ENCODE measurements at places on chromosomes 7 and 10.
A peak's percentile ranks its signal among the peaks of the same experiment; 100 is the strongest.

- H3K27ac ChIP-seq: peak overlapping the region; percentile 68
- DNase-seq: no peak
- peaks cover 30% of the 10 kb centered on the region for H3K4me1 ChIP-seq
- no peaks in the 10 kb centered on the region for H3K36me3 ChIP-seq
- H3K27me3 ChIP-seq: no peaks in the 10 kb centered on the region
Observed at GRCh38 chr10:3852147-3852904, 67.3 kb upstream of the KLF6 start.

- H3K36me3 ChIP-seq: no peaks in the 10 kb centered on the region
- no peak overlapping the region for H3K27ac ChIP-seq
- H3K27me3 ChIP-seq: no peaks in the 10 kb centered on the region
- H3K4me3 ChIP-seq: no peak overlapping the region
- peaks cover 5% of the 10 kb centered on the region for H3K4me1 ChIP-seq
- DNase-seq: no peak
Observed at GRCh38 chr7:107630342-107630741, 30.3 kb upstream of the SLC26A4 start.

GRCh38 chr10:83373671-83374070 lies 765.6 kb upstream of the GHITM start:
- no peak overlapping the region for H3K4me3 ChIP-seq
- no peaks in the 10 kb centered on the region for H3K27me3 ChIP-seq
- H3K36me3 ChIP-seq: no peaks in the 10 kb centered on the region
- DNase-seq: peak; percentile 20
- H3K27ac ChIP-seq: no peak overlapping the region

DNA sequence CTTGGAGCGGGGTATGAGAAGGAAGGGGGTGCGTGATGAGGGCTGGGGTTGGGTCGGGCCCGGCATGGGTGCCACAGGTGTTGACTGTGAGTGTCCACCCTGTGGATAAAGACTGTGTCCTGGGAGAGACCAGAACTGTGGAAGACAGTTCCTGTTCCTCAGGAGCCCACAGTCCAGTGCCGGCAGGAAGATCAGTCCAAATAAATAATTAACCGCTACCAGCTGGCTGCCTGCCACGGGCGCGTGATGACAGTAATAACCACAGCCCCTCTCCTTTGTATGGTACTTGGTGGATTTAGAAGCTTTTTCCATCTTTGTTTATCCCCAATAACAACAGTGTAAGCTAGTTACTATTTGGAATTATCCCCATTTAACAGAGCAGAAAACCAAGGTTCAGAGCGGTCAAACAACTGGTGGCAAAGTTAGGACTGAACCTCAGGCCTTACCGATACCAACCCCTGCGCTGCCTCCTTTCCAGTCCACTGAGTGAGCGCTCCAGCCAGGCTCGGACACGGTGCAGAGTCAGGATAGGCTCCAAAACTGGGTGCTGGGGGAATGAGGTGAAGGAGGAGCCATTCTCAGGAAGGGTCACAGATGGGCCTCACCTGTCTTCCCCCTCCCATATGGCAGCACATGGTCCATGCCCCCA lies 5.1 kb downstream of the ZMIZ1 start:
- peaks cover 24% of the 10 kb centered on the region for H3K4me1 ChIP-seq
- no peak for DNase-seq
- H3K4me3 ChIP-seq: no peak overlapping the region

- peaks cover 13% of the 10 kb centered on the region for H3K4me1 ChIP-seq
- no peaks in the 10 kb centered on the region for H3K36me3 ChIP-seq
- no peaks in the 10 kb centered on the region for H3K27me3 ChIP-seq
Observed at GRCh38 chr7:35333265-35333664, 79.4 kb upstream of the TBX20 start.

DNA sequence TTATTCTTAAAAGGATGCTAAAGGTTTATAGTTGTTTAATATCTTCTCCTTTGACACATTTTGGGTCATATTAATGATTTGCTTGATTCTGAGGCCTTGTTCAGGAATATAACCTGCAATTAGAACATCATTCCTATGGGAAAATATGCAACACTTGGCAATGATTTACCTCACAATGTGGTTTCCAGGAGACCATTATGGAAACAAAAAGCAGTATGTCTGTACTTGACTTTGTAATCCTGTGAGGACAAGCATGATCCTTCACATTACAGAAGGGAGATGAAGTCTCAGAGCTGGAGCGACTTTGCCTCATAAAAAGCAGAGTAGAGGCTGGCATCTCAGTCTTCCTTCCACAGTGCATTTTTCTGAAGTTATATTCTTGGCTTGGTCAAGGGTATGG lies 57.0 kb upstream of the CDCA7L start:
- no peaks in the 10 kb centered on the region for H3K4me1 ChIP-seq
- H3K4me3 ChIP-seq: no peak overlapping the region
- DNase-seq: no peak
- no peak overlapping the region for H3K27ac ChIP-seq

GRCh38 chr10:43689618-43689954 lies 40.9 kb upstream of the ZNF32 start:
- H3K4me3 ChIP-seq: peak overlapping the region; percentile 68
- H3K36me3 ChIP-seq: no peaks in the 10 kb centered on the region
- no peaks in the 10 kb centered on the region for H3K27me3 ChIP-seq
- no peaks in the 10 kb centered on the region for H3K4me1 ChIP-seq

DNA sequence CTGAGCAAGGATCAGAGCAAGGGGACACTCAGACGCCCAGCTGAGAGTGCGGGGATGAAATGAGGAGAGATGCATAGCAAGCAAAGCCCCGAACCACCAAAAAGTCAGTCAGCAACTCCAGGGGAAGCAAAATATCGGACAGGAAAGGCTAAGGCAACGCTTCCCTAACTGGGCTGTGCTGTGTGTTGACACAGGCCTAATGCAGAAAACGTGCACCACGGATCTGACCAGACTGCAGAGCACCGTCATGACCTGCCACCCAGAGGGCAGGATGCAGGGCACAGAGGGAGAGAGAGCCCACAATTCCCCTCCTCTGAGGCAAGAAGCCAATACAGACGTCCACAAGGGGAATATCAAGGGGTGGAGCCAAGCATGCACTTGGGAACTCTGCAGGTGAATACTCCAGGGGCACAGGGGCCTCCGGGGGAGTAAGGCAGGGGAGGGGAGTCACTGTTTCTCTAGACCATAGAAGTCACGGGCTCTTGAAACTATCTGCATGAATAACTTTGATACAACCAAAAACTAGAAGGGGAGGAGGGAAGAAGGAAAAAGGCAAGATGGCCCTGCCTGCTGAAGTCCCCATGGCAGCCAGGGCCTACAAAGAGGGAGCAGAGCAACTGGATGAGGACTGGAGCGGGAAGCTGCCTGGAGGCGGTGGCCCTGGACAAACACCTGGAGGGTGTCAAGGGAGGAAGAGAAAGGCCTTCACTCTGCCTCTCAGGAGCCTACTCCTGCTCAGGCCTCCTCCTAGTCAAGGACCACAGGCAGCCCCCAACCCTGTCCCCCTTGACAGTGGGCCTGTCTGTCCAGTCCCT lies 26.2 kb downstream of the GRID1 start:
- no peak overlapping the region for H3K27ac ChIP-seq
- H3K4me3 ChIP-seq: no peak overlapping the region
- no peaks in the 10 kb centered on the region for H3K27me3 ChIP-seq
- DNase-seq: no peak
- no peaks in the 10 kb centered on the region for H3K36me3 ChIP-seq
- peaks cover 36% of the 10 kb centered on the region for H3K4me1 ChIP-seq

GRCh38 chr7:111256391-111256790 lies 165.5 kb downstream of the LRRN3 start:
- DNase-seq: no peak
- H3K36me3 ChIP-seq: no peaks in the 10 kb centered on the region
- H3K27ac ChIP-seq: no peak overlapping the region
- peaks cover 2% of the 10 kb centered on the region for H3K4me1 ChIP-seq
- H3K27me3 ChIP-seq: no peaks in the 10 kb centered on the region
- H3K4me3 ChIP-seq: no peak overlapping the region

DNA sequence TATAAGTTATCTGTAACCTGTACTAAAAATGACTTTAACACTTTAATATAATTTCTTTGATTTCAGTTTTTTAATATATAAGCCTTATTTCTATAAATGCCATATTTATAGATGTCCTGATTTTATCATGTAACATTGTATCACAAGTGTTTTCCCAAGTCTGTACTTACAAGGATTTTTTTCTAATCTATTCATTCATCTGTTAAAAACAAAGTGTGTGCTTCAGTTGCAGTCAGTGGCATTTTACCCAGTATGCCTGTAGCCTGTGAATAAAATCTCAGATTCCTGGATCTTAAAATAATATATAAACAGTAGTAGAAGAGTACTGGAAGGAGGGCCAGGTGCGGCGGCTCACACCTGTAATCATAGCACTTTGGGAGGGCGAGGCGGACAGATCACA lies 17.4 kb downstream of the PRKRIP1 start:
- no peak for DNase-seq
- peaks cover 5% of the 10 kb centered on the region for H3K4me1 ChIP-seq
- H3K27me3 ChIP-seq: no peaks in the 10 kb centered on the region
- peaks cover 57% of the 10 kb centered on the region for H3K36me3 ChIP-seq
- no peak overlapping the region for H3K27ac ChIP-seq

DNA sequence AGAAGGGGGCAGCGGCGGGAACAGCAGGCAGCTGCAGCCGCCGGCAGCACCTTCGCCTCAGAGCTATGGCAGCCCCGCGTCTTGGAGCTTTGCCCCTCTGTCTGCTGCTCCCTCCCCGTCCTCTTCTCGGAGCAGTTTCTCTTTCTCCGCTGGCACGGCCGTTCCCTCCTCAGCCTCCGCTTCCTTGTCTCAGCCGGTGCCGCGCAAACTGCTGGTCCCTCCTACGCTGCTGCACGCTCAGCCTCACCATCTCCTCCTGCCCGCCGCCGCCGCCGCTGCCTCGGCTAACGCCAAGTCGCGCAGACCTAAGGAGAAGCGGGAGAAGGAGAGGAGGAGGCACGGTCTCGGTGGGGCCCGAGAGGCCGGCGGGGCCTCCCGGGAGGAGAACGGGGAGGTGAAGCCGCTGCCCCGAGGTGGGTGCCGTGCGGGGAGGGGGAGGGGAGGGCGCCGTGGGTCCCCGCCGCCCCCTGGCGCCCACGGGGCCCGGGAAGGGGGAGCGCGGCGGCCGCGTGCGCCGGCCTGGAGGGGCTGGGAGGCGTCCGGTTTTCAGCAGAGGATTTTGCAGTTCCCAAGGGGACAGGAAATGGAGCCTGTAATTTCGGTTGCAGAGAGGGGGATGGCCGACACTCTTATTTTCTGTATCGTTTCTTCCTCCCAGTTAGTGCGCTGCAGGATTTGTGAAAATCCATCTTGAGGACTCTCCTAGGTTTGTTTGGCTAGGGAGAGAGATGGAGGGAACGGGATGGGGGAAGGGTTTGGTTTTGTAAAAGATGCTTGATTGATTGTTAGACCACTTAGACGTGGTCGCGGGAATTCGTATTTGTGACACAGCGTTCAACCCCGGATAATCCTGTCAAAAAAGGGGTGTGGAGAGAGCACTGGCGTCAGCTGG lies 630 bp downstream of the RSBN1L start:
- no peaks in the 10 kb centered on the region for H3K36me3 ChIP-seq
- peak overlapping the region; percentile 75 for H3K4me3 ChIP-seq
- H3K27me3 ChIP-seq: no peaks in the 10 kb centered on the region
- H3K4me1 ChIP-seq: peaks cover 10% of the 10 kb centered on the region
- H3K27ac ChIP-seq: peak overlapping the region; percentile 85
- peak; percentile 89 for DNase-seq
